Neural crest cell (in vitro differentiated cells): ENCODE measurements at places on chromosomes 7 and 10.

GRCh38 chr7:108985037-108985436 lies 415.4 kb downstream of the DNAJB9 start:
- H3K36me3 ChIP-seq = peaks cover 3% of the 10 kb centered on the region

- no peak overlapping the region for H3K4me3 ChIP-seq
- DNase-seq = no peak
- H3K36me3 ChIP-seq = no peaks in the 10 kb centered on the region
- H3K27ac ChIP-seq = peak overlapping the region; percentile 72
- H3K4me1 ChIP-seq = peaks cover 25% of the 10 kb centered on the region
Observed at GRCh38 chr10:88416801-88417200, 166.3 kb downstream of the RNLS start.

DNA sequence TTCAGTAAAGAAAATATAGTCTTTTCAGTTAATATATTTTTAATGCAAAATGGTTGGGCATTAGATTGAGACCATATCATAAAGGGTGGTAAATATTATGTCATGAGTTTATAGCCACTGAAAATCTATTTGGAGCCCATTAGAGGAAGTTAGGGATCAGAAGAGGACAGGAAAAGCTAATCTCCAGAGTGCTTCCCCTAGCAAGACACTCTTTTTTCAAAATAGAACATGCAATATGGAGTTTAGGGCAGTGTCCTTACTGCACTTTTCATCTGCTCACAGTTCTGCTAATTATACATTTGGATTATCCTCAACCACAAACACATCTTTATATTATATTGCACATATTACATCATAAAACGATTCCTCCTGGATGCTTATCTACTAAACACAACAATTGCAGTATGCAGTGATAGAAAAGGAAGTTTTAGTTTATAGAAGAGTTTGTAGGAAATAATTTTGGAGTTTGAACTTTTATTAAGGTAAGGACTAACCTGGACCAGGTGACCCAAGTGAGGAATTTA lies 159.8 kb downstream of the PHF14 start:
- no peak overlapping the region for H3K4me3 ChIP-seq
- H3K4me1 ChIP-seq = peaks cover under 1% of the 10 kb centered on the region
- no peak overlapping the region for H3K27ac ChIP-seq
- no peaks in the 10 kb centered on the region for H3K27me3 ChIP-seq
- H3K36me3 ChIP-seq = peaks cover 10% of the 10 kb centered on the region

- H3K27me3 ChIP-seq = peaks cover 8% of the 10 kb centered on the region
- H3K4me3 ChIP-seq = no peak overlapping the region
- peaks cover 16% of the 10 kb centered on the region for H3K4me1 ChIP-seq
- H3K27ac ChIP-seq = no peak overlapping the region
Observed at GRCh38 chr7:152751449-152752141, 8.0 kb upstream of the ACTR3B start.

DNA sequence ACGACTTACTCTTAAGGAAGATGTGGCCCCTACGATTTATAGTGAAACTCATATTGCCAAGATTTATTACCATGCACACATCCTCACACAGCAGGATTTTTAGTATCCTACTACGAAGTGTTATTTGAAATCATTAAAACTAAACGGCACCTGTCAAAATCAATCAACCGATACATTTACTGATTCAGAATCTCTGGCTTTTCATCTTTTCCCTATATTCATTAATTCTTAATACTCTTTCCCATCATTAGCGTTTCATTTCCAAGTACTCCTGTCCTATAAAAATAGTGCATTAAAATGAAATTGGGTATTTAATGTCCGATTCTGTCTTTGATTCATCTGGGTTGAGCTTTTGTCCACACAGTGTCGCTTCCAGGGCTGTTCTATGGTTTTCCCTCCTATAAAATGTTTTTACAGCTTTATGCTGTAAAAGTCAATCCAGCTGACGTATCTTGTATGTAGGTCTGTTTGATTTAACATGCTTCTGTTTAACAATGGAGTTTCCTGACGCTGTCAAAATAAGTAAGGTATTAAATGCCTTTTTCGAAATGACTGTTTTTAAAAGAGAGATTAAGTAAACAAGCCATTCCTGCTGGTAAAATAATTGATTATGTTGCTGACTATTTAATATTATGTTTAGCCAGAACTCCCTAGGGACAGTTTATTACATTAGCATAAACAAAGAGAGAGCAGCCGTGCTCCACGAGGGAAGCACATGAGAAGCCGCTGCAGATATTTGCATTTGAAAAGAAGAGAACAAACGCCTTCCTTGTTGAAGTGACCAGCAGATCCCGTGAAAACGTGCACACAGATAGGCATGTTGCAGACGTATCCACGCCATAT lies 22.3 kb upstream of the SFMBT2 start:
- H3K36me3 ChIP-seq = peaks cover 2% of the 10 kb centered on the region
- H3K4me3 ChIP-seq = peak overlapping the region; percentile 42
- peak; percentile 14 for DNase-seq
- no peaks in the 10 kb centered on the region for H3K27me3 ChIP-seq

DNA sequence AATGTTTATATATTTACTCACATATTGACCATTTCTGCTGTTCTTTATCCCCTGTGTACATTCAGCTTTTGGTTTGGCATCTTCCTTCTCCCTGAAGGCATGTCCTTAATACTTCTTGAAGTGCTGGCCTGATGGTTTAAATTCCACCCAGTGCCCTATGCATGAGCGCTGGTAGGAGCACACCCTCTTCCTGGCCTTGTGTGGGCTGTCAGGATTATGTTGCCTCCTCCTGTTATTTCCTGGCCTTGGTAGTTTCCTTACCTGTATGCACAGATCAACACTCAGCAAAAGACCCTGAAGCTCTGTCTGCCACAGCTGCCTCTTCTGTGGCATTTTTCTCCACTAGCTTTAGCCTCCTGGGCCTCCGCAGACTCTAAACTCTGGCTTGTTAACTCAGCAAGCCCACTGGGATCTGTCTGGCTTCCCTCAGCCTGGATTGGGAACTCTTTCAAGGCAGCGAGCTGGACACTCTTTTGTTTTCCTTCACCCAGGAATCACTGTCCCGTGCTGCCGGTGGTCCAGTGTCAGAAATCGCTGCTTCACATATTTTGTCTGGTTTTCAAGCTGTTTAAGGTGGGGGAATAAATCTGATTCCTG lies 595.2 kb downstream of the SDK1 start:
- no peak overlapping the region for H3K4me3 ChIP-seq
- no peaks in the 10 kb centered on the region for H3K27me3 ChIP-seq
- peak overlapping the region; percentile 19 for H3K27ac ChIP-seq
- DNase-seq = no peak

GRCh38 chr7:50822706-50823105 lies 40.0 kb upstream of the GRB10 start:
- H3K4me3 ChIP-seq = no peak overlapping the region
- peaks cover 20% of the 10 kb centered on the region for H3K4me1 ChIP-seq
- H3K36me3 ChIP-seq = no peaks in the 10 kb centered on the region
- no peak overlapping the region for H3K27ac ChIP-seq
- H3K27me3 ChIP-seq = no peaks in the 10 kb centered on the region
- no peak for DNase-seq

DNA sequence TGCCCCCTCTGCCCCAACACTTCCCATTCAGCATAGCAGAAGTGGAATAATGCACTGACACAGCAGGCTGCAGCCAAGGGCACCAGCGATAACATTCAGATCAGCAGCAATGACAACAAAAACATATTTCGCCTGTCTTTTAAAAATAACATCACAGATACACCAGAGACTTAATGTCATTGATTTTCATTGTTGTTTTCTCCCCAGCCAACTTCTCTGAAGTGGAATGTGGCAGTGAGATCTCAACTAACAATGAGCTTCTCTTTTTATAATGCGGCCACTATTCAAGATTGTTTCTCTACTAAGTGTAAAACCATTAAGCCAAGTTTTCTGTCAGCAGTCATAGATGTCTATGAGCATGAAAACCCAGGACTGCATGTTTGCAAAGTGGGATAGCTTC lies 158.2 kb upstream of the TMEM229A start:
- peak overlapping the region; percentile 77 for H3K27ac ChIP-seq
- H3K36me3 ChIP-seq = no peaks in the 10 kb centered on the region
- H3K4me3 ChIP-seq = no peak overlapping the region
- no peaks in the 10 kb centered on the region for H3K27me3 ChIP-seq
- no peak for DNase-seq
- H3K4me1 ChIP-seq = peaks cover 23% of the 10 kb centered on the region

DNA sequence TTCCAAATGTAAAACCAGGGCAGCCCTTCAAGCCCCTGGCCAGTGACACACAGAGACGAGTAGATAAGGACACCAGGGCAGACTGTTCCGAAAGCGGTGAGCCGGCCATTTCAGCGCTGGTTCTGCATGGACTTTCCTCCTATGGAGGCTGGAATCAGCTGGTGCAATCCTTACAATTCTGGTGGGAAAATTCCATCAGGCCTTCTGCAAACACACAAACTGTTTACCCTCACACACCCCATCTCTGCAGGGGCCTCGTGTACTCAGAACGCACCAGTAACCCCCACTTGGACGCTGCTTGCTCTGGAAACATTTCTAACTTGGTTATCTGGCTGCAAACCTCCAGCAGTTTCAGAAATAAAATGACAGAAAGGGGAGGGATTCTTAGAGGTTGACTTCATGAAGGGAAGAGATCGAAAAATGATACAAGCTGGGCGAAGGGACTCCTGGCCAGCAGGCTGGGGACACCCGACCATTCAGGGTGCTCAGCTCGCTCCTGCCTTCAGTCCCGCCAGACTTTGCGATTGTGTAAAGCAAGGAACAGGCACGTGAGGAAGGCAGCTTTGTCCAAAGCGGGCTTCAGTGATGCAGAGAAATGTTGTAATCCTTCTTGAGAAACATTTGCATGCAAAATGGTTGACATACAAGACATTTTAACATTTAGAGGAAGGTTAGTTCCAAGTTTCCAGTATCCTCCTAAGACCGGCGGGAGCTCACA lies 19.7 kb upstream of the SHH start:
- no peak for DNase-seq
- H3K4me3 ChIP-seq = no peak overlapping the region
- no peak overlapping the region for H3K27ac ChIP-seq

- peaks cover 5% of the 10 kb centered on the region for H3K4me1 ChIP-seq
- no peaks in the 10 kb centered on the region for H3K27me3 ChIP-seq
- H3K36me3 ChIP-seq = no peaks in the 10 kb centered on the region
- no peak for DNase-seq
- H3K4me3 ChIP-seq = no peak overlapping the region
Observed at GRCh38 chr7:34070511-34071323, 165.4 kb downstream of the BMPER start.

DNA sequence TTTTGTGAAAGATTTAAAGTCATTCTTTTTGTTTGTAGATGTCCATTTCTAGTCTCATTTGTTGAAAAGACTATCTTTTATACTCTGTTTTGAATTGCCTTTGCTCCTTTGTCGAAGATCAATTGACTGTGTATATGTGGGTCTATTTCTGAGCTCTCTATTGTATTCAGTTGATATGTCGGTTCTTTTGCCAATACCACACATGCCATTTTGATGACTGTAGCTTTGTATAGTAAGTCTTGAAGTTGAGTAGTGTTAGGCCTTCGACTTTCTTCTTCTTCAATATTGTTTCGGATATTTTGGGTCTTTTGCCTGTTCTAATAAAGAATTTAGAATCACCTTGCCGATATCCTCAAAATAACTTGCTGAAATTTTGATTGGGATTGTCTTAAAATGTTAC lies 104.5 kb downstream of the CCSER2 start:
- H3K27ac ChIP-seq = no peak overlapping the region
- peaks cover 10% of the 10 kb centered on the region for H3K4me1 ChIP-seq
- peaks cover 10% of the 10 kb centered on the region for H3K36me3 ChIP-seq
- no peak for DNase-seq
- no peak overlapping the region for H3K4me3 ChIP-seq

GRCh38 chr10:44300666-44301649 lies 83.9 kb downstream of the CXCL12 start:
- H3K36me3 ChIP-seq = no peaks in the 10 kb centered on the region
- peaks cover 8% of the 10 kb centered on the region for H3K4me1 ChIP-seq
- no peak overlapping the region for H3K27ac ChIP-seq
- no peak for DNase-seq
- H3K27me3 ChIP-seq = peaks cover 2% of the 10 kb centered on the region

GRCh38 chr10:18140149-18140956 lies at the start of gene CACNB2:
TSS of gene CACNB2 (plus strand) at chr10:18140424.
- no peaks in the 10 kb centered on the region for H3K36me3 ChIP-seq
- peak within 1 kb of the TSS; percentile 91 for H3K4me3 ChIP-seq
- DNase-seq = peak; percentile 46
- H3K27ac ChIP-seq = peak within 1 kb of the TSS; percentile 24
- H3K4me1 ChIP-seq = peaks cover 23% of the 10 kb centered on the region
- H3K27me3 ChIP-seq = peaks cover 79% of the 10 kb centered on the region

GRCh38 chr10:33066558-33067236 lies 108.7 kb upstream of the ITGB1 start:
- H3K27me3 ChIP-seq = no peaks in the 10 kb centered on the region
- H3K4me1 ChIP-seq = peaks cover under 1% of the 10 kb centered on the region
- no peak overlapping the region for H3K27ac ChIP-seq
- no peak for DNase-seq

DNA sequence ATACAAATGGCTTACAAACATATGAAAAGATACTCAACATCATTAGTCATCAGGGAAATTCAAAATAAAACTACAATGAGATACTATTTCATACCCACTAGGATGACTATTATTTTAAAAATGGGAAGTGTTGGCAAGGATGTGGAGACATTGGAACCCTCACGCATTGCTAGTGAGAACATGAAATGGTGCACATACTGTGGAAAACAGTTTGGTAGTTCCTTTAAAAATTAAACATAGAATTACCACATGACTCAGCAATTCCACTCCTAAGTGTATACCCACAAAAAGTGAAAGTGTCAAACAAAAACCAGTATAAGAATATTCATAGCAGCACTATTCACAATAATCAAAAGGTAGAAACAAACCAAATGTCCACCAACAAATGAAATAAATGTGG lies 48.5 kb upstream of the SHTN1 start:
- no peak for DNase-seq
- peaks cover 7% of the 10 kb centered on the region for H3K36me3 ChIP-seq
- H3K27me3 ChIP-seq = peaks cover 14% of the 10 kb centered on the region
- H3K4me3 ChIP-seq = no peak overlapping the region

DNA sequence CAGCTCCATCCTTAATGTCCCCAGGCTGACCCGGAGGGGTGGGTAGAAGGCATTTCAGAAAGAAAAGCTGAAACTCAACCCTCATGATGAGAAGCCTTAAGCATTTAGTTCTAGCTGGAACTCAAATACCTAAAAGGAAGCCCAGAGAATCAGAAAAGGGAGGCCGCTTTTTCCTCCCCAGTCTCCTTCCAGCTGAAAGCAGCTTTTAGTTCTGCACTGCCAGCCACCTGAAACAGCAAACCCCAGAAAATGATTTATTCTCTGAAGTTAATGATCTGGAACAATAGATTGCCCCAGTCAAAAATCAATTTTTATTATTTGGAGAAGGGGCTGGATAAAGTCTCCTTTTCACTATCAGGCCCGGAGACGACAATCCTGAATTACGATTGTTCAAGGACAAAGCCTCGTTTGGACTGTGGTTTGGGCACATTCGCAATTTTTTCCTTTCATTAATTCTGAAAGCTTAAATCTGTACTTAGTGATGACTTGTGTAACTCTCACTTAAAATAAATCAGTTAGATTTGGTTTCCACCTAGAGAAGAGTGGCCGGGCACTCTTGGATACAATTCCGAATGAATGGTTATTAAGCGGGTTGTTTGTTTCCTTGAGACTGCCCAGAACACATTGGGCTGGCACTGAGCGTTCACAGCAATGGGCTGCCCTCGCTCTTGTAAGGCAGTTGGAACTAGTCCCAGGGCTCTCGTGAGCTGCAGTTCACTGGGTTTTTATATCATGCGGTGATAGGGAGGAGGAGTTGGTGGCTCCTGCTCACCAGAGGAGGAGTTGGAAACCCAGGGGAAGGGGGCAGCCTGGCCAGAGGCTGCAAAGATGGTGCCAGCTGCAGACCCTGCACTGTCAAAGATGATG lies 262.2 kb downstream of the CCSER2 start:
- H3K36me3 ChIP-seq = no peaks in the 10 kb centered on the region
- peaks cover 12% of the 10 kb centered on the region for H3K4me1 ChIP-seq
- DNase-seq = no peak

- peaks cover 11% of the 10 kb centered on the region for H3K4me1 ChIP-seq
- no peaks in the 10 kb centered on the region for H3K27me3 ChIP-seq
- DNase-seq = no peak
Observed at GRCh38 chr7:158015403-158016179, 572.0 kb downstream of the PTPRN2 start.
